ENCODE measurements at places on chromosomes 2 and 18.

GRCh38 chr2:125169764-125170146 is 1144.7 kb downstream of the CNTNAP5 start:
- DNase-seq = no peak

- DNase-seq = no peak
Measured at GRCh38 chr2:29811378-29811777, 110.0 kb downstream of the ALK start.

DNA sequence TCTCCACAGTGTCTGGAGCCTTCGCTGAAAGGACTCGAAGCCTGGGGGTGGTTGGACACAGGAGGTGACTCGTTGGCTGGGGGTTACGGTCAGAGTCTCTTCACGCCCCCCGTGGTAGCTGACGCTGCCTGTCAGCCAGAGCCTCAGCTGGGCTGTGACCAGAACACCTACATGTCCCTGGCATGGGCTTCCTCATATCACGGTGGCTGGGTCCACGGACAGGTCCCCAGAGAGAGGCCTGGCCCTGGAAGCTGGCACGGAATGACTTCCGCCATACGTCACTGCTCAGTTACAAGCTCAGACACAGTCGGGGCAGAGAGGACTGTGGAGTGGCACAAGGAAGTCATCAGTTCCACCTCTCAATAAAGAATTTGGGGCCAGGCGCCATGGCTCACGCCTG is 28.5 kb downstream of the ITGB1BP1 start:
- no peak for DNase-seq

GRCh38 chr2:17543848-17544247 is 3.4 kb downstream of the VSNL1 start:
- no peak for DNase-seq

- no peak for DNase-seq
Measured at GRCh38 chr2:70927138-70927537, 8.6 kb upstream of the ATP6V1B1 start.
